ENCODE measurements at places on chromosomes 2 and 18. TPM values are rescaled to one million over a fixed set of nuclear protein-coding genes. Genes with fewer than 3 reads are reported as not detected.

Gene MPP4
- total RNA-seq, result not detected

Gene C2orf74
- not detected for total RNA-seq

Gene B3GNT7
- 13.4 TPM for total RNA-seq

Gene WDPCP
- total RNA-seq, result 14.9 TPM

Gene FAP
- 6.4 TPM for total RNA-seq

Gene SPHKAP
- not detected for total RNA-seq

Gene KIAA2012
- not detected for total RNA-seq

Gene CFAP65
- not detected for total RNA-seq

Gene SIX3
- total RNA-seq, result not detected

Gene CCDC121
- 3.1 TPM for total RNA-seq

Gene ATL2
- 75.6 TPM for total RNA-seq

Gene HOXD11
- total RNA-seq, result not detected

Gene DNAJC5G
- total RNA-seq, result not detected

Gene DUSP19
- total RNA-seq, result not detected

Gene ABCG5
- total RNA-seq, result 0.92 TPM

Gene KIF1A
- 3.9 TPM for total RNA-seq

Gene SLC5A7
- 0.58 TPM for total RNA-seq

Gene HTR2B
- 0.89 TPM for total RNA-seq

Gene MAP2
- total RNA-seq, result 24.6 TPM

Gene FAM168B
- total RNA-seq, result 8.2 TPM

Gene EN1
- not detected for total RNA-seq

Gene TIGD1
- 1.2 TPM for total RNA-seq

Gene MAL
- 15.8 TPM for total RNA-seq

Gene MAP3K20
- 180 TPM for total RNA-seq

Gene C2orf80
- not detected for total RNA-seq

Gene PRKAG3
- total RNA-seq, result not detected

Gene MC2R
- not detected for total RNA-seq

Gene COL4A3
- total RNA-seq, result 1.3 TPM

Gene LIMS2
- total RNA-seq, result 77.7 TPM

Measured in stomach (tissue), 19 donors.